ENCODE measurements at places on chromosomes 3 and 15.

DNA sequence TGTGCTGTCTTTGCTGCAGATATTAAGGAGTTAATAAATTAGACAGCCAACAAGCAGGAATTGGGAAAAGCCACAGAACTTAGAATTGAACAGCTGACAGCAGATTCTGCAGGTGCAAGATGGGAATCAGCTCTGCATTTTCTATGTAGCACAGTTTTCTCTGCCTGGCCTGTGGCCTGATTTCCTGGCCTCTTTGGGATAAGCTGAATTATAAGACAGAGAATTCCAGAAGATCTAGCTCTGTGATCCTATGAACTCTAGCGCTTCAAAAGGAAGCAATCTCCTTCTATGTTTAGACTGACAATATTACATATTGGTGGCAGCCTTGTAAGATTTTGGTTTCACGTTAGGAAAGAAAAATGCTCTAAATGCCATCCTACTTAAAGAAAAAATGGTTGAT is 24.0 kb upstream of the SOX2 start:
- DNase-seq, result no peak

GRCh38 chr3:122100591-122101463 is 45.7 kb downstream of the CD86 start:
- DNase-seq, result no peak

DNA sequence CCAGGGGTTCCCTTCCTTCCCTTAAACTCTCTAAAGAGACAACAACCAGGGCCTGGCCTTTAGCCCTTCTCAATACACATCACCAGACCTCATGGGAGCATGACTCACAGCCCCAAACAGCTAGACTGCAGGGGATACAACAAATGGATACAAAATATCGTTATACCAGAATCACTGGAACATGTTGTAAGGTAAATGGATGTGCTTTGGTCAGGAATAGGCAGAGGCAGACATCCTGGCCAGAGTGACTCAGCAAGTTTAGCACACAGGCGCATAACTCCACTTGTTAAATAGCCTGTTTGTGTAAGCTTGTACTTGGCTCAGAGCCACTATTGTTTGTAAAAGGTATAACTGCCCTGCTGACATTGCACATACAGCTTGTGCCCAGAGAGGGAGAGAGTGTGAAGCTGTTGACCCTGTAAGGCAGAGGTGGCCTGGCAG is 18.3 kb downstream of the TMED3 start:
- no peak for DNase-seq

DNA sequence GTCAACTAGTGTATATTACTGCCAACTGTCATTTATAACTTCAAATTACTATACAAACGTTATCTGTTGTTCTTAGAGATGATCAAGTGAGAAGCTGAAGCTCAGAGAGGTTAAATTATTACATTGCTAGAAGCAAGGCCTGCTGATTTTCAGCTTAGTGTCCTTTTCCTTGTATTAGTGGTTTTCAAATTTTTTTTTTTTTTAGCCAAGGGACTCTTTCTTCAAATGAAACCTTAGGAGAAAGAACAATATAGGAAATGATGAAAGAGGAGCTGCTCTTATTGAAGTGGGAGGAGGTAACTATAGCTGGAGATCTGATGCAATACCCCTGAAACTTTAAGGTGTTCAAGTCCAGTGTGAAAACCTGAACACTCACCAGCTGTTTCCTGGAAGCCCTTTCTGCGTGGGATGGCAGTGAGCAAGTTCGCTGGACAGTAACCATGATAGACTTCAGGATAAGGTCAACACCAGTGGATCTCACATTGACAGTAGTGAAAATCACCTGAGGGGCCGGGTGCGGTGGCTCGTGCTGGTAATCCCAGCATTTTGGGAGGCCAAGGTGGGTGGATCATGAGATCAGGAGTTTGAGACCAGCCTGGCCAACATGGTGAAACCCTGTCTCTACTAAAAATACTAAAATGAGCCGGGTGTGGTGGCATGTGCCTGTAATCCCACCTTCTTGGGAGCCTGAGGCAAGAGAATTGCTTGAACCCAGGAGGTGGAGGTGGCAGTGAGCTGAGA is 376.2 kb downstream of the EDEM1 start:
- no peak for DNase-seq

GRCh38 chr3:151555523-151555922 is 94.7 kb upstream of the IGSF10 start:
- DNase-seq, result no peak

- DNase-seq, result no peak
These were observed 253.8 kb upstream of the COL8A1 start for GRCh38 chr3:99384596-99384995.

GRCh38 chr3:12967606-12968351 is 105.5 kb downstream of the IQSEC1 start:
- peak; percentile 97 for DNase-seq

Data from Right ventricle myocardium inferior (tissue), 1 donor.